ENCODE measurements at places on chromosomes 13 and 19.
A peak's percentile ranks its signal among the peaks of the same experiment; 100 is the strongest.

GRCh38 chr19:35061583-35062373, 20.3 kb downstream of the HPN start:
- no peak for DNase-seq
- H3K4me3 ChIP-seq = no peak overlapping the region
- no peak overlapping the region for H3K27ac ChIP-seq
- H3K4me1 ChIP-seq = peaks cover 14% of the 10 kb centered on the region
- H3K27me3 ChIP-seq = no peaks in the 10 kb centered on the region

DNA sequence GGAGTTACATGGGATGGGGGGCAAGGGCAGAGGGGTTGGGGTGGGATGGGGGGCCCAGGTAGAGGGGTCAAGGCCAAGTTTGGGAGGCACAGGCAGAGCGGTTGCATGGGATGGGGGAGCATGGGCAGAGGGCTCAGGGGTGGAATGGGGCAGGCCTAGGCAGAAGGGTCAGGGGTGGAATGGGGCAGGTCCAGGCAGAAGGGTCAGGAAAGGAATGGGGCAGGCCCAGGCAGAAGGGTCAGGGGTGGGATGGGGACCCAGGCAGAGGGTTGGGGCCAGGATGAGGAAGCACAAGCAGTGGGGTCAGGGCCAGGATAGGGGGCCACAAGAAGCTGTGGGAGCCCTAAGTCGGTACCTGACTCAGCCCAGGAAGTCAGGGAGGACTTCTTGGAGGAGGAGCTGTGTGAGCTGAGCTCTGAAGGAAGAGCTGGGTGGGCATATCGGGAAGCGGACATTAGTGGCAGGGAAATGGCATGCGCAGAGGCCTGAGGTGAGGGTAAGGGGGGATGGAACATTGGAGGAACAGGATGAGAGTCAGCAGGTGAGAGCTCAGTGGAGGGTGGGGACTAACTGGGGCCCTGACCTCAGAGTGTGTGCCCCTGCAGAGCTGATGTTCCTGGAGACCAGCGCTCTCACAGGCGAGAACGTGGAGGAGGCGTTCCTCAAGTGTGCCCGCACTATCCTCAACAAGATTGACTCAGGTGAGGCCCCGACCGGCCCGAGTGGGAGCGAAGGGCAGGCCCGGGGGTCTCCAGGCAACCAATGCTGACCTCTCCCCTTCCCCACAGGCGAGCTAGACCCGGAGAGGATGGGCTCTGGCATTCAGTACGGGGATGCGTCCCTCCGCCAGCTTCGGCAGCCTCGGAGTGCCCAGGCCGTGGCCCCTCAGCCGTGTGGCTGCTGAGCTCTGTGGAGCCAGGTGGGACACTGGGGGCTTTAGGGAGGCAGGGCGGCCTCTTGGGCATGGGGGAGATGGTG, 8.3 kb downstream of the RAB4B start:
- H3K27ac ChIP-seq = peak overlapping the region; percentile 72
- H3K27me3 ChIP-seq = no peaks in the 10 kb centered on the region
- H3K4me3 ChIP-seq = no peak overlapping the region
- H3K36me3 ChIP-seq = peaks cover 17% of the 10 kb centered on the region

GRCh38 chr13:33561627-33562026, 256.3 kb upstream of the RFC3 start:
- peaks cover 1% of the 10 kb centered on the region for H3K4me1 ChIP-seq
- no peak overlapping the region for H3K27ac ChIP-seq
- H3K4me3 ChIP-seq = no peak overlapping the region
- DNase-seq = no peak
- no peaks in the 10 kb centered on the region for H3K36me3 ChIP-seq

- DNase-seq = no peak
- H3K36me3 ChIP-seq = peaks cover 3% of the 10 kb centered on the region
- H3K27ac ChIP-seq = no peak overlapping the region
- H3K27me3 ChIP-seq = no peaks in the 10 kb centered on the region
- no peak overlapping the region for H3K4me3 ChIP-seq
- H3K4me1 ChIP-seq = no peaks in the 10 kb centered on the region
Observed at GRCh38 chr13:31943591-31943990, 88.0 kb upstream of the FRY start.

GRCh38 chr13:65656740-65657329, 1573.3 kb downstream of the PCDH9 start:
- H3K27ac ChIP-seq = no peak overlapping the region
- DNase-seq = no peak
- no peak overlapping the region for H3K4me3 ChIP-seq
- no peaks in the 10 kb centered on the region for H3K4me1 ChIP-seq
- no peaks in the 10 kb centered on the region for H3K27me3 ChIP-seq

DNA sequence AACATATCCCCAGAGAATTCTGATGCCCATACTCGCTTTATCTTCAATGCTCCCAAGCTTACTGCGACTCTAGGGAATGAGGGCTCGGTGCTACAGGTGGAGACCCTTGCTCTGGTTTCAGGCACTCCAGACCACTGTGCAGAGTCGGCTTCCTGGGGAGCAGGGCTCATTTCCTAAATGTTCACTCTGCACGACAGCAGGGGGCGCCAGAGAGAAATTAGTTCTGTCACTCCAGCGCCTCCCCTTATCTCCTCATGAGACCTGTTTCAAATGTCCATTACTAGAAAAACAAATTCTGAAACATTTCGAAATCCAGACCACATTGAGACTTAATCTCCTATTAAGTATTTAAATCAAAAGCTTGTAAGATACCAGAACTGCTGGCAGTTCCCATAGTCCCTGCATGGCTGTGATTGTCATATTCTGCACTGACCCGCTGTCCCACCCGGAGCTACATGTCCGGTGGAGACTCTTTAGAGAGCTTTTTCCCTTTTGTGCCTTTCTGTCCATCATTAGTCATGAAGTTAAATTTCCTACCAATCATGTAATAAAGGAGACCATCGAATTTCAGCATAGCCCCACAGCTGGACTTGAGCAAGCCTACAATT, 22.4 kb downstream of the EPSTI1 start:
- DNase-seq = peak; percentile 84
- no peak overlapping the region for H3K4me3 ChIP-seq
- H3K4me1 ChIP-seq = peaks cover 17% of the 10 kb centered on the region
- H3K27ac ChIP-seq = no peak overlapping the region
- peaks cover under 1% of the 10 kb centered on the region for H3K36me3 ChIP-seq

DNA sequence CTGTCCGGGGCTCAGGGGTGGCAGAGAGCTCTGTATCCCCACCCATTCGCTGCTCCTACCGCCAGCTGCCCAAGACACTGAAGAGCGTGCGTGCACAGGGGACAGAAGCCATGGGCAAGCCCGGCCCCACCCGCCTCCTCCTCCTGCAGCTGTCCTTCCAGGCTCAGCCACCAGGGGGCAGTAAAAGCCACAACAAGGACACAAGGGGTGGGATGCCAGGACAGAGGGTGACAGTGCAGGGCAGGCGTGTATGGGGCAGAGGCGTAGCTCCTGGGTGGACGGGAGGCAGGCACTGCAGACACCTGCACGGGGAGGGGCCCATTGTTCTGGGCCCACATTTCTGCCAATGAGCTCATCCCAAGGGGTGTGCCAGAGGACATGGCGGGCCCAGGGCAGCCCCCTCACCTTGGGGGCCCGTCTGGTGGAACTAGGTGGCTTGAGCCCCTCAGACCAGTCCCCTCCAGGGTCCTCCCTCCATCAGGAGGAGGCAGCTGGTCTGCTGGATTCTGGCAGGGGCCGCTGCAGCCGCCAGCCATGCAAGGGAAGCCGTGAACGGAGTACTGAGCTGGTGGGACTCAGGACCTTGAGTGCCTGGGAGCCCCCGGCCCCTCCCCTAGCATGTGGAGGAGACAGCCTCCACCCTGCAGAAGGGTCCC, 61.2 kb downstream of the MLLT1 start:
- H3K4me1 ChIP-seq = no peaks in the 10 kb centered on the region
- H3K4me3 ChIP-seq = no peak overlapping the region
- DNase-seq = peak; percentile 89
- no peaks in the 10 kb centered on the region for H3K36me3 ChIP-seq

GRCh38 chr13:80973721-80974120, 632.8 kb upstream of the SPRY2 start:
- H3K4me1 ChIP-seq = no peaks in the 10 kb centered on the region
- no peaks in the 10 kb centered on the region for H3K27me3 ChIP-seq
- H3K36me3 ChIP-seq = no peaks in the 10 kb centered on the region
- DNase-seq = no peak
- no peak overlapping the region for H3K4me3 ChIP-seq

- no peak overlapping the region for H3K27ac ChIP-seq
- H3K4me3 ChIP-seq = no peak overlapping the region
- no peaks in the 10 kb centered on the region for H3K27me3 ChIP-seq
- H3K36me3 ChIP-seq = no peaks in the 10 kb centered on the region
Observed at GRCh38 chr13:44078806-44079376, 199.2 kb downstream of the LACC1 start.

- peaks cover 6% of the 10 kb centered on the region for H3K4me1 ChIP-seq
- no peaks in the 10 kb centered on the region for H3K36me3 ChIP-seq
- no peak overlapping the region for H3K4me3 ChIP-seq
- H3K27me3 ChIP-seq = no peaks in the 10 kb centered on the region
Observed at GRCh38 chr13:95380468-95381211, 79.4 kb upstream of the ABCC4 start.

- H3K27me3 ChIP-seq = no peaks in the 10 kb centered on the region
- peak overlapping the region; percentile 73 for H3K27ac ChIP-seq
- peaks cover 10% of the 10 kb centered on the region for H3K4me1 ChIP-seq
- DNase-seq = peak; percentile 72
- H3K36me3 ChIP-seq = no peaks in the 10 kb centered on the region
- no peak overlapping the region for H3K4me3 ChIP-seq
Observed at GRCh38 chr19:38059897-38060296, 152.9 kb downstream of the SIPA1L3 start.

DNA sequence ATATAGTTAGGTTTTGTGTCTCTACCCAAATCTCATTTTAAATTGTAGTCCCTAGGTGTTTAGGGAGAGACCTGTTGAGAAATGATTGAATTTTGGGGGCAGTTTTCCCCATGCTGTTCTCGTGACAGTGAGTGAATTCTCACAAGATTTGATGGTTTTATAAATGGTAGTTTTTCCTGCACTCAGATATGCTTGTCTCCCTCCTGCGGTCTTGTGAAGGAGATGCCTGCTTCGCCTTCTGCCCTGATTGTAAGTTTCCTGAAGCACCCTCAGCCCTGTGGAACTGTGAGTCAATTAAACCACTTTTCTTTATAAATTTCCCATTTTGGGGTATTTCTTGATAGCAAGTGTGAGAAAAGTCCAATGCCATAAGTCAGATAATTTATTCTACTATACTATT, 1977.5 kb upstream of the PCDH20 start:
- no peaks in the 10 kb centered on the region for H3K4me1 ChIP-seq
- DNase-seq = no peak
- H3K27ac ChIP-seq = no peak overlapping the region
- H3K4me3 ChIP-seq = no peak overlapping the region
- H3K36me3 ChIP-seq = no peaks in the 10 kb centered on the region

GRCh38 chr13:112892426-112893206, 76.4 kb upstream of the MCF2L start:
- peaks cover 8% of the 10 kb centered on the region for H3K27me3 ChIP-seq
- no peak overlapping the region for H3K27ac ChIP-seq
- no peaks in the 10 kb centered on the region for H3K36me3 ChIP-seq
- DNase-seq = no peak
- peaks cover 4% of the 10 kb centered on the region for H3K4me1 ChIP-seq

GRCh38 chr19:41350735-41351338, 2.9 kb downstream of the TGFB1 start:
- peak overlapping the region; percentile 95 for H3K4me3 ChIP-seq
- no peaks in the 10 kb centered on the region for H3K27me3 ChIP-seq
- DNase-seq = peak; percentile 23

GRCh38 chr19:57008432-57008831, 111.4 kb upstream of the USP29 start:
- no peaks in the 10 kb centered on the region for H3K27me3 ChIP-seq
- no peak for DNase-seq
- H3K27ac ChIP-seq = no peak overlapping the region
- H3K4me3 ChIP-seq = no peak overlapping the region

GRCh38 chr19:38417544-38418506, 8.2 kb downstream of the RASGRP4 start:
- peak overlapping the region; percentile 69 for H3K4me3 ChIP-seq
- H3K4me1 ChIP-seq = peaks cover 20% of the 10 kb centered on the region
- H3K27me3 ChIP-seq = no peaks in the 10 kb centered on the region
- H3K36me3 ChIP-seq = no peaks in the 10 kb centered on the region
- peak overlapping the region; percentile 65 for H3K27ac ChIP-seq

DNA sequence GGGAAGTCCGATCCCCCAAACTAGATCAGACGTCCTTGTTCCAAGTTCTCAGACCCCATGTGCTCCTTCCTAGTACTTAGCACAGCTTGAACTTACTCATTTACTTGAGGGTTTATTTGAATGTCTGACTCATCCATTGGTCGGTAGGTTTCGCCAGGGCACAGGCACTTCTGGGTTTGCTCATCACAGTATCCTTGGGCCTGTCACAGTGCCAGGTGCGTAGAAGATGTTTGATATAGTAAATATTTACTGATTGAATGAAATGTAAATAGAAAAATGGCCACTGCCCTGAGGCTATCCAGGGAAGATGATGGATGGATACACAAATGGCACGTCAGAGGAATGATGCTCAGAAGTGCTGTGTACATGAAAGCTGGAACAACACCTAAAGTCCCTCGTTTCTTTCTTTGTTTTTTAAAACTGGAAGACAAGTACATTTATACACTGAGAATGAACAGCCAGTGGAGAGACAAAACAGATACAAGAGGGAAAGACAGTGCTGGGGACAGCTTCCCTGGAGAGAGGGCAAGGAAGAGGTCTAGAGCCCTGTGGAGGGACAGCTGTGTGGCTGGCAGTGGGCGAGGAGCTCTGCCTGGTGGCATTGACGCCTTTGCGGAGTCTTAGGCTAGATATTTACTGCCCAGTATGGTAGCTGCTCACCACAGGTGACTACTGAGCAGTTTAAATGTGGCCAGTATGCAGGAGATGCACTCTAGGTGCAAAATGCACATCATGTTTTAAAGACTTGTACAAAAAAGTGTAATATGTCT, 31.2 kb upstream of the KL start:
- peaks cover 5% of the 10 kb centered on the region for H3K4me1 ChIP-seq
- DNase-seq = no peak
- H3K27me3 ChIP-seq = peaks cover 6% of the 10 kb centered on the region
- no peak overlapping the region for H3K27ac ChIP-seq

DNA sequence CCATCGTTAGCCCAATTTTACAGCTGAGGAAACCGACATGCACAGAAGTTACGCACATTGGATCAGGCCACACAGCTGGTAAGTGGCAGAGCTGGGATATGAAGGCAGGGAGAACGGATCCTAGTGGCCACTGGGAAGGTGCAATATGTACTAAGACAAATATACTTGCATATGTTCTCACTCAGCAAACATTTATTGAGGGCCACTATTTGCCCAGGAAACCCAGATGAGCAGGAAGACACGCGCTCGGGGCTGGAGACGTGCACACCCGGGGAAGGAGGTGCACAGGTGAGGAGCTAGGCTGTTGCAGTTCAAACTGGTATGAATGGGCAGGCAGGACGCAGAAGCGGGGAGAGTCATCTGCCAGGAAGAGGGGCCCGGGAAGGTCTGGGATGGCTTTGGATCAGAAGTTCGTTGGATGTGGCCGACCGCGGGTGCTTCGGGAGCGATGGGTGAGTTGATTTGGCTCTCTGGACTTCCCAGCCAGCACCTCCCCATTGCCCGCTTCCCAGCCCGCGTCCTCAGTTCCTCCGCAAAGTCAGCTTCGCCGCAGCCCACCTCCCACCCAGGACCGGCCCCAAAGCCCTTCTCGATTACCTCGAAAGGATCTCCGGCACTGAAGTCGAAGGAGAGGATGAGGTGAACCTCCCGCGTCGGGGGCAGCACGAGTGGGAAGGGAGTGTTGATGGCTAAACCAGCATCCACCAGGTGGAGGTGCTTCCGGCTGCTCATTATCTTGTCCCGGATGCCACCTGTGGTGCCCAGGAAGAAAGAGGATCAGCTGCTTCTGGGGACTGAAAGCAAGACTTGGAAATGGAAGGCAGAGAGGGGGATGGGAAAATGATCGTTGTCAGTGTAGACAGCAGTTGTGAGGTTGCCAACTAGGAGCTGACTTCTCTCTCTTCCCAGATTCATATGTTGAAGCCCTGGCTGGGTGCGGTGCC, 17.8 kb upstream of the CABP5 start:
- H3K27me3 ChIP-seq = peaks cover 9% of the 10 kb centered on the region
- no peak overlapping the region for H3K27ac ChIP-seq
- peaks cover 2% of the 10 kb centered on the region for H3K36me3 ChIP-seq
- no peak for DNase-seq
